ENCODE measurements at places on chromosomes 1 and 21. TPM values are rescaled to one million over a fixed set of nuclear protein-coding genes. Genes with fewer than 3 reads are reported as not detected.

DNA sequence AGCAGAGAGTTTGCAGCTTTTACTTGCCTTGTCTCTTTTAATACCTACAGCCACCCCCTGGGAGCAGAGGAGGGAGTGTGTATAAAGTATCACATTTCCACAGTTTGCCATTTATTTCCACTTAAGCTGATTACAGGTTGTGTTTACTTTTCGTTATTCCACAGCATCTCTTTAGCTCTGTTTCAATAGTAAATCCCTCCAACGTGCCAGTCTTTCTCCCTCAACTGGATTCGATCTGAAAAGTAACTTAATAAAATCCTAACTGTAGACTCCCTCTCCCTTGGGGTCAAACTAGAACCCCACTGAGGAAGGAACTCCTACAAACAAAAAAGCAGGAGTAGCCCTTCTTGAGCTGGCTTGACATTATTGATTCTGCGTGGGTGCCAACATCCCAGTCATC, 3.1 kb upstream of the FCGR2A start:
- DNase-seq = no peak

DNA sequence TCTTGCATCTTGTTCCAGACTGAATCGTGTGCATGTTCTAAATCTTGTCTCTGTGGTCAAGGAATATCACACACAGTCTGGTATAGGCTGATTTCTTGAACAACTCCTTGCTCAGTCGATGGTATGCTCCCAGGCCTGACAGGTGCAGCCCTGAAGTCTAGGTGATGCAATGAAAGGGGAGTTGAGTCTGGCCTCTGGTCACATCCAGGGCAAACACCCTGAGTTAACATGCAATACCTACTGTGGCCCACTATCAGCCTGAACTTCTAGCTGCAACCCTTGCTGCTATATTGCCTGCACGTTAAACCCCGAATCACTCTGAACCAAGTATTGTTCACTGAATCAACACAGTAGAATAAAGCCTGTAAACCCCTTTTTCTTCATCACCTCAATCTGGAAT, 303.4 kb downstream of the USP25 start:
- DNase-seq = no peak

- no peak for DNase-seq
These were observed 27.9 kb downstream of the C1orf115 start for GRCh38 chr1:220717800-220718640.

The ASCL5 gene
- not detected for total RNA-seq

The IRF6 gene
- total RNA-seq = 422 TPM

The CCDC24 gene
- 5.8 TPM for total RNA-seq

The OR2T2 gene
- not detected for total RNA-seq
